Mucosa of gallbladder (tissue), 1 donor: ENCODE measurements at places on chromosomes 1 and 21. TPM values are rescaled to one million over a fixed set of nuclear protein-coding genes. Genes with fewer than 3 reads are reported as not detected.
A peak's percentile ranks its signal among the peaks of the same experiment; 100 is the strongest.

GRCh38 chr21:26597981-26598380, 24.9 kb upstream of the CYYR1 start:
- DNase-seq, result no peak

- no peak for DNase-seq
These were observed 64.2 kb downstream of the SERINC2 start for GRCh38 chr1:31476891-31477846.

GRCh38 chr1:23804183-23804835, 3.8 kb upstream of the GALE start:
- no peak for DNase-seq

- DNase-seq, result no peak
These were observed 1626.7 kb upstream of the B3GALT2 start for GRCh38 chr1:194813096-194813495.

DNA sequence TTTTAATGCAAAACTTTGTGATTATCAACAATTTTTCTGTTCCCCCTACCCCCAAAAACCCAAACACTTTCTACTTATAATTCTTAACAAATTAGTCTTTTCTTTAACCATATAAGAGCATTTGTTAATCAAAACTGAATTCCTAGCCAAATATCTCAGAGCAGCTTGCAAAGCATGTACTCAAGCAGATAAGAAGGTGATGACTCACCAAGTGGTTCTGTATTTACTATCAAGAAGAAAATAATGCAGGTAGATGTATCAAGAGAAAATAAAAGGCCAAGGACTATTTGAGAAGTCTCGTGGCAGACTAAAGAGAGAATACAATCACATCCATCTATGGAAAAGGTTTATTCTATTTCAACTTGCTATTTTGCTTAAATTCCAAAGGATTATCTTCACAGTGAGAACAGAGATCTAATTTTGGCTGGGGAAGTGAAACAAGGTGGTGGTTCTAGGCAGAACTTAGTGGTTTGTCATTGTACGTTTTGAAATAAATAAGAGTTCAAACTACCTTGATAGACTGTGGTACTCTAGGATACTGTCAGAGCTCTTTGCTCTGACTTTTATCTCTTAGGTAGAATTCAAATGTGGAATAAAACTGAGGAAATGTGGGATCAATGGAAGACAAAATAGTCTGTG, 94.7 kb upstream of the NRIP1 start:
- DNase-seq, result no peak

- no peak for DNase-seq
These were observed 89.8 kb downstream of the MAN1C1 start for GRCh38 chr1:25706146-25707089.

DNA sequence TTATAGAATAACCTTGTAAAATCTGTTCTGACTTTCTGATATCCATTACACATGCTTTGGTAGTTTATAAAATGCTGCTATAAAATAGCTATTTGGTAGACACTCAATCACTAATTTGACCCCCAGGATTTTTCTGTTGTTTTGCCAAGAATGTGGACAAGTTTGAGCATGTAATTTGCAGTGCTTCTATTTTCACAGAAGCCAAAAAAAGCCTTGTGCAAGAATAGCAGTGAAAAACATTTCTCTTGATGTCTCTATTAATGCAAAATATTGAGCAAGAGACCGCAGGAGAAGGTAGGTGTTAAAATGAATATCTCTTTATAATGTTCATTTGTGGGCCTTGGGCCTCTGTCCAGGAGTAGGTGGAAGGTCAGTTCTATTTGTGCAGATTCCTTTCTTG, 22.5 kb downstream of the MAP3K7CL start:
- no peak for DNase-seq

DNA sequence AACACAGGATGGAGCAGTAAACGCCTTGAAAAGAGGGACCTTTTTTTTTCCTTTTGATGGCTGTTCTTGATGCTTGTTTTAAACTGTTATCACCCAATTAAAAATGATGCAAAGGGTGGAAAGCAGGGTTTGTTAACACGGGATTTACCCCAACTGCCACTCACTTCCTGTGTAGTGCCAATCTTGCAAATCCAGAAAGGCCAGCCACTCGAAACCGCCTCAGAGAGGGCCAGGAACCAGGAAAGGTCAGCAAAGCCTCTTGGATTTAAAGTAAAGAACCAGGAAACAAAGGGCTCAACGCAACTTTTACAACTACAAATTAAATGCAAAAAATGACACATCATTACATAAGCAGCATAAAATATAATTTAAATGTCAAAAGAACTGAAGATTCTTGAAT, 347.4 kb downstream of the PDE4B start:
- DNase-seq, result no peak

GRCh38 chr1:10540277-10541005, 65.7 kb downstream of the PEX14 start:
- peak; percentile 44 for DNase-seq

- no peak for DNase-seq
These were observed at the start of gene SLC35F3 for GRCh38 chr1:233904633-233905415. SLC35F3 (plus strand) TSS chr1:233904676.

DNA sequence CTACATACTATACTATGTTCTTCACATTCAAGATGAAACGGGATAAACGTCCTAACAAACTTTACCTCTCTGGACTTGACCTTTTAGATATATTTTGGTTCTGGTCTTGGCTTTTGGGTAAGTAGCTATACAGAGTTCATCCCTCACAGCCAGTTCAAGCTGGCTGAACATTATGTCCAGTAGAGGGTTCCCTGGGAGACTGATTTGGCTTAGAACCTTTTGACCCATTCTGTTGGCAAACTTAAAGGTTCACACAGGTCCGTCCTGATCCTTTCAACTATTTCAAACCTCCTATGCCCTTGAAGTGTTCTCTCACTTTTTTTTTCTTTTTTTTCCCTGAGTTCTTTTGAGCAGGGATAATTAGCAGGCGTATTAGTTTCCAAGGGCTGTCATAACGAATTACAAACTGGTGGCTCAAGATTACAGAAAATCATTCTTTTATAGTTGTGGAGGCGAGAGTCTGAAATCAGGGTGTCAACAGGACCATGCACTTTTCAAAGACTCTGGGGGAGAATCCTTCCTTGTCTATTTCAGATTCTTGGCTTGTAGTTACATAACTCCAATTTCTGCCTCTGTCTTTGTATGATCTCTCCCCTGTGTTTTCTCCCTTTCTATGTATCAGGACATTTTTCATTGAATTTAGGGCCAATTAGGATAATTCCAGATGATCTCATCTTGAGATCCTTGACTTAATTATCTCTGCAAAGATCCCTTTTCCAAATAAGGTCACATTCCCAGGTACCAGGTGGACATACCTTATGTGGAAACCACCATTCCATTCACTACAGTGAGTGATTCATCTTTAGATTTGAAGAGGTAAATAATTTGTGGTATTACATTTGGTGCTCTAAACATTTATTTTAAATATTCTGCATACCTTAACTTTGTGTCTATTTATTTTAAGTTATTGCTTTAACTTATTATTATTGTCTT, 257.4 kb upstream of the USP25 start:
- DNase-seq, result no peak

GRCh38 chr1:54136269-54136896, 16.4 kb downstream of the CDCP2 start:
- no peak for DNase-seq

GRCh38 chr1:17696417-17697301, 58.5 kb upstream of the ACTL8 start:
- DNase-seq, result peak; percentile 31

- DNase-seq, result no peak
These were observed 116.0 kb downstream of the MRPL39 start for GRCh38 chr21:25491267-25491666.

DNA sequence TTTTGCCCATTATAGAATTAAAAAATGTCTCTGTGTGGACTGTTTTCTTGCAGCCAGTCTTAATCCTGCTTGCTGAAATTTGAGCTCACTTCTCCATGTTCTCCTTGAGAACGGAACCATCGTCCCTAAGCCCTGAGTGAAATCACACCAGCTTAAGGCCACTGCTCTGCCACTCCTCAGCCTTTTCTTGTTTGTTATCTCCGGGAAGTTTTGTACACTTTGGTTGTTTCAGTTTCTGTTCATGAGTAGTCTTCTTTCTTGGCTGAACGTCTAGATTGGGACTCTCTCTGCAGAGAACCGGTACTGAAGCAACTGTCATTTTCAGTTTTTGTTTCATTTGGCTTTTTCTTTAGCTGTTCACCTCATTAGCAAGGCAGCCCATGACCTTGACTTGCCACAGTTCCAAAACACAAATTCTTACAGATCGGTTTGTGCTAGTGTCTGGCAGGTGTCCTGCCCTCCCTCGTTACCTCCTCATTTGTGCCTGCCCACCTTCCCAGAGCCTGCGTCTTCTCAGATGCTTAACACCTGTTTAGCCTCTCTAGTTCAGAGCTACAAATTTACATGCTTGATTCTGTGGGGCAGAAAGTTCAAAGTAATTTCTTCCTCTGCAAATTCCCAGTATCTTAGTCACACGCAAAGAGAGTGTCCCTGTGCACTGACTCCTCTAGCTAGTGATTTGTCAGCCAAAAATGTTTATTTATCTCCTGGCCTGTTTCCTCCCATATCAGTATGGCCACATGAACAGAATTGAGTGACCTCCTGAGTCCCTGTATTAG, 12.4 kb downstream of the PSEN2 start:
- no peak for DNase-seq

DNA sequence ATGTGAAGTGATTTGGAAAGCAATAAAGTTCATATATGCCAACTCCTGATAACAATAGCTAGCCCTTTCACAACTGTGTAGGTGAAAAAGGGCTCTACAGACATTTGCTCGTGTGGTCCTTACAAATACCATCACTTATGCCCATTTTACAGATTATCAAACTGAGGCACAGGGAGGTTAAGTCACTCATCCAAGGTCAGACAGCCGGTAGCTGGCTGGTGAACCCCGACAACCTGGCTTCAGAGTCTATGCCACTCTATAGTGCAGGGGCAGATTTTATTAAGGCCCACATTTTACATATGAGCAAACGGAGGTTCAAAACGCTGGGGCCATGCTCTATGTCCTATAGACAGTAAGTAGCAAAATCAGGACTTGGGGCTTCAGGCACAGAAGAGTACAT, 280.5 kb downstream of the RRAGC start:
- DNase-seq, result no peak

- no peak for DNase-seq
These were observed 418.7 kb upstream of the RGS18 start for GRCh38 chr1:191739544-191739943.

- DNase-seq, result peak; percentile 1
These were observed 41.8 kb downstream of the TRPM2 start for GRCh38 chr21:44395260-44395659.

DNA sequence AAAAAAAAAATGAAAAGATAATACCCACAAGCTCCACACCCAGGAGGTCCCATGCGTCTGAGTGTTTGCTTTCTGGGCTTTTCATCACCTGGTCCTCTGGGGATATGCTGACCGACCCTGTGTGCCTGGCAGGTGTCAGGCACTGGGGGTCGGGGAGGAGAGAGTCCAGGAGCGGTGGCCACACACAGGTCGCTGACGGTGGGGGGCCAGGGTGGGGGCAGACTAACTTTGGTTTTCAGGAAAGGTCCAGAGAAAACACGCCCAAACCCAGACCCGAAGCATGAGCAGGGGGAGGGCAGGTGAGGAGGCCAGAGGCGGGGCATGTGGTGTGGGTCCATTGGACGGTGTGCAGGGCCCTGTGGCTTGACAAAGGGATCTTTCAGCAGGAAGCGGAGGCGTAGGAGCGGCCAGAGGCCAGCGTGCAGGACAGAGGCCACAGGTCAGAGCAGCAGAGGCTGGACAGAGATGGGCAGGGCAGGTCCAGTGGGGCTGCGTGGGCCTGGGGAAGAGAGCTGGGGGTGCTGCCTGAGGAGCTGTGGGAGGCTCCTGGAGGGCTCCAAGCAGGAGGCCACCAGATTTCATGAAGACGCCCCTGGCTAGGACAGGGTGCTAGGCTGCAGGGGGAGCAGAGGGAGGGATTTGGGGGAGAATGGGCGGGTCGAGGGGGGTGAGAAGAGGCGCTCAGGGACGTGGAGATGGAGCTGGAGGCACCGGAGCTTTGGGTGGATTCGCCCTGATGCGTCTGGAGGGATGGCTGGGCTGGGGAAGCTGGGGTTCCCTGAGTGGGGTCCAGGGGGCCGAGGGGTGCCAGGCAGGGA, 15.8 kb downstream of the RNF223 start:
- no peak for DNase-seq

DNA sequence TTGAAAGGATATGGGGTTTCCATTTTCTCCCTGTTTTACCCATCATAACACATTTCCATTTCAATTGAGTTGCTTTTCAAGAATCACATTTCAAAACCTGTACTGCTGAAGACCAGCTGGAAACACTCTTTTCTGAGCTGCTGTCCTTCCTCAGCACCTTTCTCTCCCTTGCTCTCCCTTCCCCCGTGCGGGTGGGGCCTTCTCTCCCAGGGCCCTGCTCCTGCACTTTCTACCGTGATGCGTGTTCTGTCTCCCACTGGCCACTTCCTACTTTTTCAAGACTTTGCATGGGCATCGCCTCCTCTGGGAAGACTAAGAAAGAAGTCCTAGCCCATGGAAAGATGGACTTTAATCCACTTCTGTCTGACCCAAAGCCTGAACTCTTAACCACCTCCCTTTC, 390.4 kb downstream of the PTPRU start:
- DNase-seq, result peak; percentile 6

GRCh38 chr1:41532206-41532975, 47.9 kb upstream of the EDN2 start:
- DNase-seq, result no peak

DNA sequence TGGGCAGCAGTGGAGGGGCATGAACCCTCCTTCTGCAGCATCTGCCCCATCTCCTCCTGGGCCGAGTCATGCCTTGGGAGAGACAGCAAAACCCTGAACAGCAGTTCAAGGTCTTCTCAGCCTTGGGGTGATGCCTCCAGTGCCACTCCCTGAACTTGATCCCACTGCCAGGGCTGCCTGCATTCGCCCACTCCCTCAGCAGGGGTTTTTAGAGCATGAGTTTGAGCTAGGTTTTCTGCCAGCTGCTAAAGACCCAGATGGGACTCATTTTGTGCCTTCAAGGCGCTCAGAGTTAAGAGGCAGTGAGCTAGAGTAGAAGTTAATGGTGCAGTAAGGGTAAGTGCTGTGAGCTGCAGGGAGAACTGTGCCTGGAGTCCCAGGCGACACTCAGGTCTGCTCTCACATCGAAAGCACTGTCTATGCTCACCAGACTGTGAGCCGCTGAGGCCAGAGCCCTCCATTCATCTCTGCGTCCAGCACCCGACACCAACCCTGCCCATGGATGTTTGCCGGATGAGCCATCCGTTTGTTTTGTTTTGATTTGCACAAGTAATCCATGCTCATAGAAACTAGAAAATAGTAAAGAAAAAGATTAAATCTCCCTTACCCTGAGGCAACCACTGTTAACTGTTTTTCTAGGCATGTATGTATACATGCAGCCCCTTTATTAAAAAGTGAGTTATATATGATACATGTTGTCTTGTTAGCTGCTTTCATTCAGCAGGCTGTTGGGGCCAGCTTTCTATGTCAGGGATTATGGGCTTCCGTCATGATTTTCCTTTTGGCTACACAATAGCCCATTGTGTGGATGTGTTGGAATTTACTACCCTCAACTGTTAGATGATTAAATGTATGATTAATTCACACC, 67.8 kb downstream of the VPS26C start:
- DNase-seq, result no peak

Gene SELL
- total RNA-seq, result 5.6 TPM

Gene ITLN1
- total RNA-seq, result 0.29 TPM

Gene CLCNKA
- 0.32 TPM for total RNA-seq

Gene FMO4
- total RNA-seq, result 3.6 TPM

Gene ITGB2
- 84.5 TPM for total RNA-seq

Gene SEC16B
- total RNA-seq, result 7.3 TPM

Gene FCRL6
- total RNA-seq, result 0.81 TPM

Gene LCE3E
- total RNA-seq, result not detected

Gene SYTL1
- total RNA-seq, result 48.5 TPM

Gene RNU5D-1
- total RNA-seq, result not detected
